ENCODE measurements at places on chromosomes 7 and 10.

- DNase-seq, result no peak
Observed at GRCh38 chr7:33852838-33853237, 52.5 kb upstream of the BMPER start.

- no peak for DNase-seq
Observed at GRCh38 chr10:91335147-91335546, 75.0 kb upstream of the HECTD2 start.

DNA sequence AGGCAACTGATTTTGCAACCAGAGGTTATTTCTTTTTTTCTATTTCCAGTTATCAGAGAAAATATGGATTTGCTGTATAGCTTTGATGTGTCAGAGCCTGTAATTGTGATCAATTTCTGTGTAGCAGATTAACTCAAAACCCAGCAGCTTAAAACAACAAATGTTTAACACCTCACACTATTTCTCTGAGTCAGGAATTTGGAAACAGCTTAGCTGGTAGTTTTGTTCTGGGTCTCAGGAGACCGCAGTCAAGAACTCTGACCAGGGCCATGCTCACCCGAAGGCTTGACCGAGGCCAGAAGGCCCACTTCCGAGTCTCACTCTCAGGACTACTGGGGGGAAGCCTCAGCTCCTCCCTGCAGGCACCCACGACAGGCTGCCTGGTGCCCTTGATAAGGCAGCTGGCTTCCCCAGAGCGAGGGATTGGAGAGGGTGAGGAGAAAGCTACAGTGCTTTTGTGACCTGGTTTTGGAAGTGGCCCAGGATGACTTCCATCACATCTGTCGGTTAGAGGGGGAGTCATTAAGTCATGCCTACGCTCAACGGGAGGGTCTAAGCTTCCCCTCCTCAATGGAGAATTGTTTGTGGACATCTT, 105.7 kb upstream of the SHH start:
- no peak for DNase-seq

GRCh38 chr10:81136261-81136660, 598.6 kb downstream of the SH2D4B start:
- DNase-seq, result no peak

- DNase-seq, result no peak
Observed at GRCh38 chr10:126397640-126398382, 9.5 kb upstream of the ADAM12 start.

- DNase-seq, result no peak
Observed at GRCh38 chr10:127874671-127875448, 17.9 kb downstream of the CLRN3 start.

DNA sequence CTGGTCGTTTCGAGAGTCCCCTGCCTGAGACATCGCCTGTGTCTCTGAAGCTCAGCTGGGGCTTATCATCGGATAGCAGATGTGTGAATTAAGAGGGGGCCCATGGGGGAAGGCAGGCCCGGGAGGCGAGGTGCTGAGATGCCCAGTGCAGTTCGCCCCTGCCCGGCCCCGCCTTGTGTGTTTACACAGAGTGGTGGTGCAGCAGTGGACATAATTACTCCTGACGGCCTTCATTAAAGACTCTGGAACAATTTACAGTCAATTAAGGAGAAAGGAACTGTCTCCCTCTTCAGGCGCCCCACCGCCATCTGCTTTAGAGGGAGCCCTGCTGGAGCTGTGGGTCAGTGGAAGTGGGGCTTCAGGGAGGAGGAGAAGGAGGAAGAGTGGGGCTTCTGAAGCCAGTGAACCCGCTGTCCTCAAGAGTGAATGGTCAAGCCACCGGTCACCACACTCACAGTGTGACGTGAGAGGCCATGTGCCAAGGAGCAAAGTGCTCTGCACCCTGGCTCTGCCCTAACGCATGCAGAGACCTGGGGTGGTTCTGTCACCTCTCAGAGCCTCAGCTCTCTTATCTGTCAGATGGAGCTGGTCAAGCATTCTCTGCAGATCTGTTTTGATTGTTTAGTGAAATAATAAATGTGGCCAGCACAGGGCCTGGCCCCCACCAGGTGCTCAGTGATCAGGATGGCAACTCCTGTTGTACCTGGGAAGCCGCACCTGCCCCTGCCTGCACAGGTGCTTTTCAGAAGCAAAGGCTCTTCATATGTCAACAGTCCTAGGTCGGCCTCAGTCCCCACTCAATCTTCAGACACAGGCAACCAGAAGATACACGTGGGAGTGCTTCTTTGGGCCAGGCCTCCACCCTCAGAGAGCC, 65.6 kb downstream of the CDH23 start:
- DNase-seq, result no peak

DNA sequence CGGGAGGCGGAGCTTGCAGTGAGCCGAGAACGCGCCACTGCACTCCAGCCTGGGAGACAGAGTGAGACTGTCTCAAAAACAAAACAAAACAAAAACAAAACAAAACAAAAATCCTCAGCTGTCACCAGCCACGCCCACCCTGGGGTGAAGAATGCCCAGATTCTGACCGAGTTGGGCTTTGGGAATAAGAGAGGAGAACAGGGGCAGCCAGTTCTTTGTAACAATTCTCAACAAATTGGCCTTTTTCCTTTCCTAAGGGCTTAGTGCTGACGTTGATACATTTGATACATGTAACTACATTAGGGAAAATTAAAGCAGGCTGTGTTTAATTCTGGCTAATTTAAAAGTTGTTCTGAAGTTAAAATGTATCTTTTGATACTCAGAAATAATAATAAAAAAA, 121.0 kb downstream of the EPC1 start:
- no peak for DNase-seq

DNA sequence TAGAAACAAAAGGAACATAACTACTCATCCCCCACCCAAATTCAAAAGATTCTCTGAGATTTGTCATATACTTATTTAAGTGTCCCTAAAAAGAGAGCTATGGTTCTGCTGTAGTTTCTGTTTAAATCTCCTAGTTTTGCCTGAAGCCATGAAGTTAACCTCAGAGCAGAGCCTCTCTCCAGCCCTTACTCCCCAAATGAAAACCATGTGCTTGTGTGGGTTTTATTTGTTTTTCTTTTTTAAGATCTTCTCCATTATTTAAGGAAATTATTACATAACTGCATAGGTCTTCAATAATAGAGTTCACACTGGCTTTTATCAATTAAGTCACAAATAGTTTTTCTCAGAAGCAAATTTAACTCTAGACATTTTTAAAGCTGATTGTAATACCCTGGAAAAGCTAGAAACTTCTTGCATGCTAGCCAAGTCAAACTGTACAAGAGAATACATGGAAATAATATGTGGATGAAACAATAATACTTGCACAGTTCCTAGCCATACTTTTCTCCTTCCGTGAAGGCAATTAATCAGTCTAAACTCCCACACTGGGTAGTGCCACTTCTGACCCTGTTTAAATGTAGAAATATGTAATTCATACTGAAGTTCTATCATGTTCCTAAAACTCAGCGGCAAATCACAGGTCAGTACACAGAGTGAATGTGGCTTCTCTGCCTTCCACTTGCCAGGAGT, 579.7 kb downstream of the SUGCT start:
- DNase-seq, result no peak

- no peak for DNase-seq
Observed at GRCh38 chr10:84185526-84186175, 8.7 kb upstream of the CDHR1 start.

DNA sequence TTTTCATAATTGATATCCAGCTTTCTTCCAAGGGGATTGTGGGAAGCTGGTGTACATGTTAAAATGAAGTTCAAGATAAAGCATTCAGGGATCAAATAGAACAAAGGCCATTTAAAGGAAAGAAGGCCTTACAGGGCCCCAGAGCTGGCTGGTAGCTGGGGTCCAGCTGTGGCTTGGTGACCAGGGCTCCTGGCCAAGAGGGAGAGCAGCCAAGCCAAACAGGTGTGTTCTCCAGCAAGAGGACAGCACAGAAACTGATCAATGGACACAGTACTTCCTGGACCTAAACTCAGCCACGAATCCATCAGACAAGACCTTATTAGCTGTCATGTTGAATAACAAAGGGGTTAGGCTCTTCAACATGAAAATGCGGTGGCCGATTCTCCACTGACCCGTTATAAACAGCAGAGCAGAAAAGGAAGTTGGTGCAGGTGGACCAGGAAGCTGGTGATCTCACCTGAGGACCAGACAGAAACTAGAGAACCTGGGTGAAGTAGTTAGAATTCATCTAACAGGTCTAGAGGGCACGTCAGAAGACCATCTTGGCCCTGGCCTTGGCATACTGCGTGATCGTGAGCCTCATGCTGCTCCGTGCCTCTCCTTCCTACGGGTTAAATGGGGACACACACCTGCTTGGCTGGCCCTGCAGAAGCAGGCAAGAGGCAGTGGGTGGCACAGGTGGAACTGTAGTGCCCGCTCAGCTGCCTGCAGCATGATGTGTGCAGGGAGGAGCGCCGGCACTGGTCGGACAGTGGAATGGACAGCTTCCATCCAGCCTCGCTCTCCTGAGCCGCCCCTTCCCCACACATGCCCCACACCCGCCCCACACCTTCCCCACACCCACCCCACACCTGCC, 53.8 kb downstream of the PARP12 start:
- no peak for DNase-seq

DNA sequence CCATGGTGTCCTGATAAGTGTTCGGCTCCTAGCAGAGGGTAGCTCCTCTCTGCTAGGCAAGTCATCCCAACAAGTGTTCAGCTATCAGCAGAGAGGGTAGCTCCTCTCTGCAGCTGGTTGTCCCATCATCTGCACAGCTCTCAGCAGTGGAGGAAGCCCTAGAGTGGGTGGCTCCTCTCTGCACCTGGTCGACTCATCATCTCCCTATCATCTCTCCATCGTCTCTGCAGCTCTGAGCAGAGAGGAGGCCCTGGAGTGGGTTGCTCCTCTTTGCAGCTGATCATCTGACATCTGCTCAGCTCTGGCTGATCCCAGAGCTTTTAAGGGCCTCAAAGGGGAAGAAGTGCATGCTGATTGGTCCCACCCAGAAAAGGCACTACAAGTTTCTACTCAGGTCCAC, 199.9 kb upstream of the KMT2E start:
- no peak for DNase-seq

GRCh38 chr7:15753887-15754579, 67.5 kb upstream of the MEOX2 start:
- DNase-seq, result no peak

Measured in breast epithelium (tissue), 4 donors.